Breast epithelium (tissue), 4 donors: ENCODE measurements at places on chromosomes 4 and X. TPM values are rescaled to one million over a fixed set of nuclear protein-coding genes. Genes with fewer than 3 reads are reported as not detected.

GRCh38 chrX:94551831-94552230 is 877.8 kb downstream of the FAM133A start:
- no peaks in the 10 kb centered on the region for H3K4me1 ChIP-seq
- no peaks in the 10 kb centered on the region for H3K36me3 ChIP-seq
- H3K27ac ChIP-seq: no peak overlapping the region

GRCh38 chr4:42328978-42329377 is 68.3 kb upstream of the SHISA3 start:
- H3K36me3 ChIP-seq: no peaks in the 10 kb centered on the region
- H3K4me1 ChIP-seq: no peaks in the 10 kb centered on the region

- no peak overlapping the region for H3K4me3 ChIP-seq
- no peaks in the 10 kb centered on the region for H3K36me3 ChIP-seq
- no peaks in the 10 kb centered on the region for H3K27me3 ChIP-seq
- H3K27ac ChIP-seq: no peak overlapping the region
Observed at GRCh38 chr4:147370473-147370872, 110.4 kb upstream of the EDNRA start.

DNA sequence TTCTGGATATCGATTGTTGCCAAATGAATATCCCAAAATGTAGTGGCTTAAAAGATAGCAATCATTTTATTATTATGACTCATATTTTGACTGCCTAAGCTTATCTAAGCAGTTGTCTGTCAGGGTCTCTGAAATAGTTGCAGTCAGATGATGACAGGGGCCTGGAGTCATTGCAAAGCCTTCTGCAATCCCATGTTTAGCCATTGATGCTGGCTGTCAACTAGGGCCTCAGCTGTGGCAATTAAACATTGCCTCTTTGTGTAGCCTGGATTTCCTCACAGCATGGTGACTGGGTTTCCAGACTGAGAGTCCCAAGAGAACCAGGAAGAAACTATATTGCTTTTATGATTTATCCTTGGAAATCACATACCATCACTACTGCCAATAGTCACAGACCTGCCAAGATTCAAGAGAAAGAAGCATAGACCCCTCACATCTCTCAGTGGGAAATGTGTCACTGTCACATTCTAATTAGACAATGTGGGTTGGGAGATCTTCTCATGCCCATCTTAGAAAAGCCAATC is 227.3 kb upstream of the NOCT start:
- no peaks in the 10 kb centered on the region for H3K27me3 ChIP-seq
- no peaks in the 10 kb centered on the region for H3K36me3 ChIP-seq
- H3K4me3 ChIP-seq: no peak overlapping the region
- no peak overlapping the region for H3K27ac ChIP-seq
- no peak for DNase-seq

DNA sequence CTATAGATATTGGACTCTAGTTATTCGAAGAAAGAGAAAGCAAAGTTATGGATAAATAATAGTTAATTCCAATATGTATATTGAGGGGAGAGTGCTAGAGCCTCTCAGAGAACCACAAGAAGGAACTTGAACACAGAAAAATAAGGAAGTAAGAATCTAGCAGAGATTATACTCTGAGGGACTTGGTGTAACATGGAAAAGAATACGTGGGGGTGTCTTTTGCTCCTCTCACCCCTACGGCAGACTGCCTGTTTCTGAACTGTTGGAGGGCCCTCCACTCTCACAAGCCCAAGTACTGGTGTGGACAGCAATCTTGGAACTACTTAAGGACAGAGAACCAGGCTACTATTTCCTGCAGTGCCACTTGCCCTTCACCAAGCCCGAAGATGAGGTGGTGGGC is 1174.4 kb upstream of the PCDH10 start:
- no peak for DNase-seq

DNA sequence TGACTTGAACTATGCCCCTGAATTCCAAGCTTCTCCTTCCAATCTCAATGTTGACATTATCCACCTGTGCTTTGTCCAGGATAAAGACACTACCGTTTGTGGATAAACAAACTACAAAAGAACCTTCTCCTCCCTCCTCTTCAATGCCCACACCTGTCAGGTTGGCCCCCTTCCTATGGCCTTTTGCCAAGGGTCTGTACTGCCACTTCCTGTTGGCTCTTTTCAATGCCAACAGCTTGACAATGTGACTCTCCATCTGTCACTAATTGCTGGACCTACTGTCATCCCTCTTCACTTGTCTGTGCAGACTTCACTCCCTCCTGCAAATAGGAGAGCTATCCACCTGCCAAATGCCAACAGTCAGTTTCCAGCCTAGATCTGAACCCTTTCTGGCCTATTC is 35.8 kb upstream of the MID1 start:
- H3K36me3 ChIP-seq: no peaks in the 10 kb centered on the region
- H3K4me1 ChIP-seq: no peaks in the 10 kb centered on the region
- no peak overlapping the region for H3K4me3 ChIP-seq
- H3K27me3 ChIP-seq: peaks cover 6% of the 10 kb centered on the region

DNA sequence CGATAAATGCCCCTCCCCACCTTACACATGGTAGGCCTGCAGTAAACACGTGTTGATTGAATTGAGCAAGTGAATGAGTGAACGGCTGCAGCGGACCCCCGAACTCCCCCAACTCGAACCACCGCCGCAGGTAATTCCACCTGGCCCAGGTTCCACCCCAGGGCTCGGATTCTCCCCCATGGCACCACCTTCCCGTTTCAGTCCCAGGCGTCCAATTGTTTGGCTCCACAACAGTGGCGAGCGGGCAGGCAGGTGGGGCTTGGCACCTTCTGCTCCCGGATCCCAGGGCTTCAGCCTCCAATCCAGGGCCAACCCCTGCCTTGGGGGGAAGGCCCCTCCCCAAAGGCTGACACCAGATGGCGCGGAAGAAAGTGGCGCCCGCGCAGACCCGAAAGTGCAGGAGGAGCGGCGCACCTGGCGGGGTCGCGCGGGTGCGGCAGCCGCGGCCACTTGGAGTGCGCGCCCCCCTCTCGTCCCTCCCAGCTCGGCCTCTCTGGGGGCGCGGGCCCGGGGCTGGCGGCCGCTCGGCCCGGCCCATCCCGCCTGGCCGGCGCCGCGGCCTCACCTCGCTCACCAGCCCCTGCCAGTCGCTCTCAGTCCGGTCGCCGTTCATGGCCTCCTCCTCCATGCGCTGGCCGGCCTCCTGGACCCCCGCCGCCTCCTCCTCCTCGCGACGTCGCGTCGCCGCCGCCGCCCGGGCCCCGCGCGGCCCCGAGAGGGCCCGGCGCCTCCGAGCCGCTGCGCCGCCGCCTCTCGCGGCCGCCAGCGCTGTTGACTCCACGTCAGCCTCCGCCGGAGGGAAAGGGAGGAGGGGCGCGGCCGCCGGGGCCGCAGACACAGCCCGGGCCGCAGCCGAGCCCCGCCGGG is at the start of gene CCDC149:
Gene CCDC149 (minus strand): TSS at position 791 of the 867 bp plus-strand sequence. CDS start 178 bp downstream, at position 613.
- peaks cover 12% of the 10 kb centered on the region for H3K36me3 ChIP-seq
- H3K27ac ChIP-seq: peak within 1 kb of the TSS; percentile 94
- H3K4me3 ChIP-seq: peak within 1 kb of the TSS; percentile 94
- H3K4me1 ChIP-seq: no peaks in the 10 kb centered on the region
- DNase-seq: peak; percentile 64

- no peak for DNase-seq
- H3K4me3 ChIP-seq: peak overlapping the region; percentile 35
- H3K36me3 ChIP-seq: no peaks in the 10 kb centered on the region
- peak overlapping the region; percentile 38 for H3K27ac ChIP-seq
- H3K4me1 ChIP-seq: no peaks in the 10 kb centered on the region
- peaks cover 32% of the 10 kb centered on the region for H3K27me3 ChIP-seq
Observed at GRCh38 chrX:23883737-23884354, 23.9 kb downstream of the APOO start.

DNA sequence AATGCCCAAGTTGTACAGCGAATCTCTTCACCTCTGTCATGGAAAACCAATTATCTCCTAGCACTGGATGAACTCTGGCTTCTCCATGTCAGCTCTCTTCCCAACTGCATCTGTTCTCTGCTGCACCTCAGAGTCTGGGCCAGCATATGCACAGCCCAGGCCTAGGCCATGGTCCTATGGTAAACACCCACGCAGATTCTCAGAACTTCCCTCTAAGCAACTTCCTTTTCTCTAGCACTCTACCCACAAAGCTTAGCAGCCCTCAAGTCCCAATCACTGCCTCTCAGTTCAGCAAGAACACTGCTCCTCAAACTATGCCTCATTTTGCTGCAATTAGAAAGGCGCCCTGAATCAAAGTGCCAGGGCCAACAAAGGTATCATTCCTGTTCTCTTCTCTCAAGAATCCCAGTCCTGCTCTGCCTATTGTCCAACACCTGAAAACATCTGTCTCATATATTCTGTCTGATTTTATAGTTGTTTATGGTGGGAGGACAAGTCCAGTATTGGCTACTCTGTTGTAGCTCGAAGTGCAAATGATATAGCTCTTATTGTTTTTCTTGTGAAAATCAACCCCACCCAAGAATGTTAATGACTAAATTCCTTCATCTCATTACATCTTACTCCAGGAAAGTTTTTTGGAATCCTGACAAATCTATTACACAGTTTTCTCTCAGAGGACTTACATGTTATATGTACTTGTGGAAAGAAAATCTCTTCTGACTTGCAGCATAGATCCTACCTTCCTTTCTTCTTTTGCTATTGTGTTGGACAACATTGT is 85.4 kb downstream of the DCHS2 start:
- H3K36me3 ChIP-seq: no peaks in the 10 kb centered on the region
- no peaks in the 10 kb centered on the region for H3K4me1 ChIP-seq
- no peak overlapping the region for H3K27ac ChIP-seq
- no peak for DNase-seq
- no peak overlapping the region for H3K4me3 ChIP-seq

DNA sequence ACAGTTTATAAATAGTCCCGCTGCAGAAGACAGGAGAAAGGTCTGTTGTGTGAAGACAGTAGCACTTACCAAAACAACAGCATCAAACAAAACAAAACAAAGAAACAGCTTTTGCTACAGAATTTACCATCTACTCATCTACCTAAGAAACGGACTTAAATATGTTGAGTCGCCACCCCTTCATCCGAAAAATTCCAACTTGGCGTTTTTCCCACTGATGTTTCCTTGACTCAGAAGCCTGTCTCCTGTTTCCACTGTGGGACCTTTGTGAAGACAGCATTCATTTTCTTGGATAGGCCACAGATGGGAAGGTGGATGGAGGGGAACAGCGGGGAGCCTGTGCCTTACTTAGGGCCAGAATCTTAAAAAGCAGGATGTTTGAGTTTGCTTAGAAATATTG is 1.3 kb upstream of the ITM2A start:
- no peak overlapping the region for H3K27ac ChIP-seq
- H3K27me3 ChIP-seq: no peaks in the 10 kb centered on the region
- no peaks in the 10 kb centered on the region for H3K36me3 ChIP-seq
- H3K4me1 ChIP-seq: no peaks in the 10 kb centered on the region

DNA sequence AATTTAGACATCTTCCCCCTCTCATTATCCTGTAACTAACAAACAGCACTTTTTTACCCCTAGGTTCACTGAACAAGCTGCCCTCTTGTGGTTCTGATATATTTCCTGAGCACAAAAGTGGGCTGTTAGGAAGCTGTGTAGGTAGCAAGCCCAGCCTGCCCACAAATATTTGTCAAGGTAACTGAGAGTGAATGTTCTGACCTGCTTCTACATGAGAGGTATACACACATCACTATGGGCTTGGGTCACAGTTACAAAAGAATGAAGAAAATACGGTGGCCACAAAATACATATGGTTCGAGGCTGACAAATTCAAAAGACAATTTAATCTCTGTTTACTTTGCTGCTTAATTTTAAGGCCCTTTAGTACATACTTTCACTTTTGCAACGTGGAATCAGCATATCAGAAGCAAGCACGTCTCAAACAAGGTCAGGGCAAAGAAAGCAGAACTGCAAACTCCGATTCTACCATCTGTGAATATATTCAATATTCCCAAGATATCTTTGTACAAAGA is 78.7 kb downstream of the RBM47 start:
- no peaks in the 10 kb centered on the region for H3K27me3 ChIP-seq
- H3K4me3 ChIP-seq: peak overlapping the region; percentile 39
- no peaks in the 10 kb centered on the region for H3K4me1 ChIP-seq
- H3K36me3 ChIP-seq: no peaks in the 10 kb centered on the region
- DNase-seq: no peak

GRCh38 chr4:184282895-184283654 is 65.4 kb upstream of the ENPP6 start:
- H3K27me3 ChIP-seq: no peaks in the 10 kb centered on the region
- H3K27ac ChIP-seq: no peak overlapping the region
- H3K36me3 ChIP-seq: no peaks in the 10 kb centered on the region
- DNase-seq: no peak

DNA sequence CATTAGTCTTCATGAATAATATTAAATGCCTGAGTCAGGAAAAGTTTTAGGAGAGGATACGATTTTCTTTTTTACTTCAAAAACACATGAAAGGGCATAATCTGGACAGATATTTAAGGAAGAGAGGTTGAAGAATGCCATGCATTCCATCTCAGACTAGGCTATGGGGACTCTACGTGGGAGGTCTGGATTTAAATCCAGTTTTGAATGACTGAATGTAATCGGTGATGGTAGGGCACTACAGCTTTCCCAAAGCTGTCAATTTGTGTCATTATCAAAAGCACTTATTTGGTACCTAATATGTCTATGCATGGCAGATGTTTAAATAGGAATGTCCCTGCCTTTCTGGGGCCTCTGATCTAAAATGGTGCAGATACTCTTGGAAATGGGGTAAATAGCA is 59.3 kb upstream of the RPL34 start:
- no peaks in the 10 kb centered on the region for H3K4me1 ChIP-seq
- no peaks in the 10 kb centered on the region for H3K36me3 ChIP-seq
- H3K4me3 ChIP-seq: no peak overlapping the region
- no peak for DNase-seq
- H3K27ac ChIP-seq: no peak overlapping the region

DNA sequence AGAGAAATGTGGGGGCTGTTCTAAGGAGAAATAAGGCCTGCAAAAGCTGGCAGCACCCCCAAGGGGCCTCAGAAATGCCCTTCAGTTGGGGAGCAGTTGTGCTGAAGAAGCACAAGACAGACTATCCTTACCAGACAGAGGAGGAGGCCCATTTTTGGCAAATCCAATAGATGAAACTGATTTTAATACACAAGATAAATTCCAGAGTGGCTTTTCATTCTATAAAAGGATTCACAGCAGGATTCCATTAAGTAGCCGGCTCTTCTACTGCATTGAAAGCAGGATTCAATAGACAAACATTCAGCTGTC is 8.1 kb downstream of the SEPTIN6 start:
- no peaks in the 10 kb centered on the region for H3K27me3 ChIP-seq
- no peaks in the 10 kb centered on the region for H3K36me3 ChIP-seq
- H3K4me3 ChIP-seq: no peak overlapping the region
- H3K27ac ChIP-seq: peak overlapping the region; percentile 65
- DNase-seq: no peak
- no peaks in the 10 kb centered on the region for H3K4me1 ChIP-seq

The DRD5 gene
- not detected for total RNA-seq

The SLC49A3 gene
- 14.4 TPM for total RNA-seq

The ZNF157 gene
- total RNA-seq: 0.29 TPM

The OPRPN gene
- not detected for total RNA-seq
